ENCODE measurements at places on chromosomes 12 and 14. TPM values are rescaled to one million over a fixed set of nuclear protein-coding genes. Genes with fewer than 3 reads are reported as not detected.

DNA sequence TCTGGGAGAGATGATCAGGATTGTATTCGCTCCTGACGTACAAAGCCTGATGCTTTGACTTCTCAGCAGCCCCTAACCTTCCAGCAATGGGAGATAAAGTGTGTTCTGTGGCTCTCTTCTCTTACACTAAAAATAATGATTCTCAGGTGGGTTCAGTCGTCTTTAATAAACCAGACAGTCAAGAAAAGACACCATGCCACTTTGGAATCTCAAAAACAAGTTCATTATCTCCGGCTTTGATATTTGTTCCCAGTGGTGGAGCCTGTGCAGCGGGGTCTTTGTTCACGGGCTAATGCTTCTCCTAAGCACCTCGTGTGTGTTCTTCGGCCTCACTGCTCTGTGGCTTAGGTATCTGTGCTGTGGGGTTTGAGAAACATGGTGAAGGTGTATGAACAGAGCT, 1.6 kb downstream of the ACVR1B start:
- H3K4me1 ChIP-seq, result peaks cover 36% of the 10 kb centered on the region
- no peaks in the 10 kb centered on the region for H3K36me3 ChIP-seq
- no peak for DNase-seq
- H3K27ac ChIP-seq, result peak overlapping the region; percentile 87
- peaks cover 12% of the 10 kb centered on the region for H3K27me3 ChIP-seq
- peak overlapping the region; percentile 89 for H3K4me3 ChIP-seq

DNA sequence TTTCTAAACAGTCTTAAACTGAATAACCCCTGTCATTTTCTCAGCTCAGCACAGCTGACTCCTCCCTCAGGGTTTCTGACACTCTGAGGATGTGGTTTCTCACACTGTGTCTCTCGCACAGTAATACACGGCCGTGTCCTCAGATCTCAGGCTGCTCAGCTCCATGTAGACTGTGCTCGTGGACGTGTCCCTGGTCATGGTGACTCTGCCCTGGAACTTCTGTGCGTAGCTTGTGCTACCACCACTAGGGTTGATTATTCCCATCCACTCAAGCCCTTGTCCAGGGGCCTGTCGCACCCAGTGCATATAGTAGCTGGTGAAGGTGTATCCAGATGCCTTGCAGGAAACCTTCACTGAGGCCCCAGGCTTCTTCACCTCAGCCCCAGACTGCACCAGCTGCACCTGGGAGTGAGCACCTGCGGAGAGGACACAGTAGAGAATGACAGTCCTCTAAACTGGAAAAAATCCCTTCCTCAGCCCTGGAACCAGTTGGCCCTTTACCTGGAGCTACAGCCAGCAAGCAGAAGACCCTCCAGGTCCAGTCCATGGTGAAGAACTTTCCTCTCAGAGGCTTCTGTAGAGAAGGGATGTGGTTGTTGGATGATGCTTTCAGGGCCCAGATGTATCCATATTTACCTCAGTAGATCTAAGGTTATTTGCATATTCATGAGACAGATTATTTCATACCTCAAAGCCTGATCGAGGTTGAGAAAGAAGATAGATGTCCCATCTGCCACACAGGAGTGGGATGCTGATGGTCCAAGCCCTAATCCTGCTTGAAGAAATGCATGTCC, 984.8 kb downstream of the TMEM121 start:
- H3K4me3 ChIP-seq, result no peak overlapping the region
- H3K27me3 ChIP-seq, result peaks cover 79% of the 10 kb centered on the region
- H3K4me1 ChIP-seq, result no peaks in the 10 kb centered on the region
- DNase-seq, result no peak
- no peaks in the 10 kb centered on the region for H3K36me3 ChIP-seq

GRCh38 chr12:130879212-130879686, 7.4 kb downstream of the RAN start:
- H3K36me3 ChIP-seq, result peaks cover 46% of the 10 kb centered on the region
- no peak overlapping the region for H3K27ac ChIP-seq
- DNase-seq, result no peak
- H3K4me1 ChIP-seq, result peaks cover 10% of the 10 kb centered on the region
- H3K27me3 ChIP-seq, result no peaks in the 10 kb centered on the region

DNA sequence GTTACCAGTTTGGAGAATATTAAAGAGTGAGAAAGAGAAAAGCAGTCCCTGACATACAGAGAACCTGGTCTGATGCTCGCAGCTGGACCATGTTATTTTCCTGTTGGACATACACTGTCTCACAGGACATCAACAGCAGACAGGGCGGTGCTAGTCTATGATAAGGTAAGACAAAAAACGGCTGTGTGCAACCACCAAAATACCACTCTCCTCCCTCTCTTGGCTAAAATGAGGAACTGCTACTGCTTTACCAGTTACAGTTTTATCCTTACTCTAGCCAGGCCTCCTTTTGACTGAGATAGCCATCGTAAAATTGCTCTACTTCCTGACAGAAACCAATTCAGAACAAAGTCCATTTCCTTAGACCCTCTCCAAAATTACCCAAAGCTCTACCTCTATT, 47.0 kb upstream of the ERGIC2 start:
- peak overlapping the region; percentile 75 for H3K27ac ChIP-seq
- DNase-seq, result peak; percentile 9
- H3K36me3 ChIP-seq, result peaks cover 39% of the 10 kb centered on the region
- peaks cover 61% of the 10 kb centered on the region for H3K4me1 ChIP-seq
- no peak overlapping the region for H3K4me3 ChIP-seq

GRCh38 chr12:105109465-105110212, 2.1 kb downstream of the WASHC4 start:
- H3K4me3 ChIP-seq, result peak overlapping the region; percentile 96
- H3K36me3 ChIP-seq, result peaks cover 31% of the 10 kb centered on the region

- H3K27ac ChIP-seq, result no peak overlapping the region
- DNase-seq, result no peak
- no peaks in the 10 kb centered on the region for H3K4me1 ChIP-seq
- no peaks in the 10 kb centered on the region for H3K27me3 ChIP-seq
These were observed 110.8 kb upstream of the KRAS start for GRCh38 chr12:25361511-25361910.

GRCh38 chr12:18837025-18837424, 99.1 kb downstream of the CAPZA3 start:
- no peaks in the 10 kb centered on the region for H3K36me3 ChIP-seq
- no peak overlapping the region for H3K27ac ChIP-seq
- DNase-seq, result no peak
- no peaks in the 10 kb centered on the region for H3K4me1 ChIP-seq

DNA sequence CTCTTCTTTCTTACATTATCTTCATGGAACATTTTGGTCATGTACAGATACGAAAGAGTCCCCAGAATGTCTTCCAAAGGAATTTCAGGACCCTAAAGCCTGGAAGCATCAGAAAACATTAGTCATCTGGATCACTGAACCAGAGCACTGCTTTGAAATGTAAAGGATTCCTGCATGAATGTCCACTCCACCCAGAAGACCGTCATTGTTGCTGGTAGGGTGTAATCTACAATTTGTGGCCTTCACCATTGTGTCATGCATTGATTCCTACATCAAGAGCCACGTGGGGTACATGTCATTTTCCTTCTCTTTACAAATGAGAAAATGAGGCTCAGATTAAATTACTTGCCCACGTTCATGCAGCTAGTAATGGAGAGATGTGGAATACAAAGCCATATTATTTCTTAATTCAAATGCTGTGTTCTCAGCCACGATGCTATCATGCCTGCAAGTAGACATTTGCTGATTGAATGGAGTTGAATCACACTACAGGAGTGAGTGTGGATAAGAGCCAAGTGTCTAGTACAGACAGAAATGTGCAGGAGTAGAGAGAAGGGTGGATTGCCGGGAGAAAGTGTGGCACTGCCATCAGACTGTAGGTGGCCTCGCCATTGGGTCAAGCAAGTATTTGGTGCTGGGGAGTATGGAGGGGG, 231.2 kb downstream of the C12orf75 start:
- peak; percentile 66 for DNase-seq
- H3K4me1 ChIP-seq, result peaks cover 6% of the 10 kb centered on the region
- H3K36me3 ChIP-seq, result no peaks in the 10 kb centered on the region
- no peak overlapping the region for H3K4me3 ChIP-seq
- peak overlapping the region; percentile 1 for H3K27ac ChIP-seq

GRCh38 chr14:25042362-25043299, 7.3 kb downstream of the STXBP6 start:
- no peaks in the 10 kb centered on the region for H3K36me3 ChIP-seq
- no peak overlapping the region for H3K27ac ChIP-seq
- H3K27me3 ChIP-seq, result no peaks in the 10 kb centered on the region
- peaks cover 10% of the 10 kb centered on the region for H3K4me1 ChIP-seq

DNA sequence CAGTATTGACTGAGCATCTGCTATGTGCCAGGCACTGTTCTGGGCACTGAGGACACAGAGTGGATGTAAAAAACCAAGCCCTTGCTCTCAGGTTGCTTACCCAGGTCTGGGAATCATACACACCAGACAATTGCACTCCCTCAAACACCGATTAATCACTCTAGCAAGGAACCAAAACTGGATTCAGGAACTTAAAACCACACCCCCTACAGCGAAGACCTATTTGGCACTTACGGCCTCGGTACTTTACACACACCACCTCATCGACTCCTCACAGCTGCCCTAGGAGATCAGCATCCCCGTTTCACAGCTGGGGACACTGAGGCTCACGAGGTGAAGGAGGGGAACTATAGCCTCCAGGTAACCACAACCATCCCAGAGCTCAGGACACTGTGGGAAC, 1.6 kb downstream of the GLTP start:
- no peak for DNase-seq
- H3K36me3 ChIP-seq, result no peaks in the 10 kb centered on the region
- H3K27ac ChIP-seq, result no peak overlapping the region
- H3K4me3 ChIP-seq, result peak overlapping the region; percentile 96

DNA sequence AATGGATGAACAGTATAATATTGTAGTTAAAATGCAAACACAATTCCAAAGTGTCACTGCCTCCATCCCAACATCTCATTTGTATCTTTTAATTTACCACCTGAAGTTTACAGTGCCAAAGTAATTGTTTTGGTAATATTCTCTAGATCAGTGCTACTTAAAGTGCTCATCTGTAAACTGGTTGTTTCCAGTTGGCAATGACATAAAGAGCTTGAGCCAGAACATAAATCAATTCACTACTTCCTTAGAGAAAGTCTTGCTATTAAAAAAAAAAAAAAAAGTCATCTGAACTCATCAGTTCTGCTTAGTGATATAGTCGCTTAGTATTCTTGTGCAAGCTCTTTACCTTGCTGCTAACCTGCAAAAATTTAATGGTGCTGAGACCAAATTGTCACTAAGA, 16.4 kb downstream of the PLCZ1 start:
- no peak for DNase-seq
- no peak overlapping the region for H3K27ac ChIP-seq
- no peaks in the 10 kb centered on the region for H3K27me3 ChIP-seq
- H3K4me1 ChIP-seq, result peaks cover 17% of the 10 kb centered on the region
- H3K4me3 ChIP-seq, result no peak overlapping the region
- H3K36me3 ChIP-seq, result peaks cover 5% of the 10 kb centered on the region

DNA sequence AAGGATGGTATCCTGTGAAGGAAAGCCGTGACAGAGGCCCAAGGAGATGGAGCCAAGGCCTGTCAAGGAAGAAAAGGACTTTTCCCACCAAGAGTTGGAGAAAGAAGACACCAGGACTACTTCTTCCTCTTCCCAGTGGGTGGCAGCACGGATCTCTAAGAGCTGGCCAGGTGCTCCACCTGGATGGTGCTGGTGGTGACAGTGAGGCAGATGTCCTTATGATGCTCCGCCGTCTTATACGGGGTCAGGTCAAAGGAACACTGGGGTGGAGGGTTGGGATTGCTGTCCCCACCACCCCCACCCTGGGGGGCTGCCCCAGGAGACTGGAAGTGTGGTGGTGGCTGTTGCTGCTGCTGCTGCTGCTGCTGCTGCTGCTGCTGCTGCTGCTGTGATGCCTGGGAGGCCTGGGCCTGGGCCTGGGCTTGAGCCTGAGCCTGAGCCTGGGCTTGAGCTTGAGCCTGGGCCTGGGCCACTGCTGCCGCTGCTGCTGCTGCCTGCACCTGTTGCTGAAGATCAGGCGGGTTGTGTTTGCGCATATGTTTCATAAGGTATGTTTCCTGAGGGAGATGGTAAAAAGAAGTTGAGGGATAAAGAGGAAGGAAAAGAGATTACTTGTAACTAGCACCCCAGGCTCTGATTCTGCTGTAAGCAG, 4.8 kb upstream of the ING4 start:
- H3K4me3 ChIP-seq, result no peak overlapping the region
- H3K36me3 ChIP-seq, result peaks cover 65% of the 10 kb centered on the region
- H3K27me3 ChIP-seq, result no peaks in the 10 kb centered on the region
- DNase-seq, result peak; percentile 34
- no peak overlapping the region for H3K27ac ChIP-seq

- H3K4me1 ChIP-seq, result no peaks in the 10 kb centered on the region
- H3K4me3 ChIP-seq, result no peak overlapping the region
- peaks cover 33% of the 10 kb centered on the region for H3K36me3 ChIP-seq
- no peak for DNase-seq
- no peaks in the 10 kb centered on the region for H3K27me3 ChIP-seq
These were observed 51.9 kb downstream of the ZFYVE26 start for GRCh38 chr14:67764496-67764895.

The OR6C70 gene
- total RNA-seq, result not detected

The CIDEB gene
- total RNA-seq, result 0.52 TPM

The PRH1 gene
- total RNA-seq, result 11.7 TPM

The CMTM5 gene
- not detected for total RNA-seq

The IGF1 gene
- total RNA-seq, result not detected

The TAS2R9 gene
- total RNA-seq, result not detected

The FAR2 gene
- total RNA-seq, result 1.7 TPM

All from MCF 10A (cell line).